ENCODE measurements at places on chromosomes 13 and 19.

GRCh38 chr19:48041877-48042580 is 1.9 kb downstream of the CABP5 start:
- DNase-seq, result no peak
- no peak overlapping the region for H3K27ac ChIP-seq
- H3K4me1 ChIP-seq, result no peaks in the 10 kb centered on the region
- no peaks in the 10 kb centered on the region for H3K36me3 ChIP-seq

GRCh38 chr13:40484974-40485373 is 181.5 kb downstream of the FOXO1 start:
- H3K27me3 ChIP-seq, result peaks cover 12% of the 10 kb centered on the region
- no peak for DNase-seq
- no peak overlapping the region for H3K27ac ChIP-seq
- peaks cover 28% of the 10 kb centered on the region for H3K4me1 ChIP-seq
- no peak overlapping the region for H3K4me3 ChIP-seq

- DNase-seq, result no peak
- H3K27me3 ChIP-seq, result peaks cover 3% of the 10 kb centered on the region
- H3K36me3 ChIP-seq, result peaks cover 8% of the 10 kb centered on the region
- H3K4me1 ChIP-seq, result peaks cover 9% of the 10 kb centered on the region
- H3K4me3 ChIP-seq, result no peak overlapping the region
- H3K27ac ChIP-seq, result no peak overlapping the region
These were observed 135.1 kb upstream of the FRY start for GRCh38 chr13:31896427-31896826.

DNA sequence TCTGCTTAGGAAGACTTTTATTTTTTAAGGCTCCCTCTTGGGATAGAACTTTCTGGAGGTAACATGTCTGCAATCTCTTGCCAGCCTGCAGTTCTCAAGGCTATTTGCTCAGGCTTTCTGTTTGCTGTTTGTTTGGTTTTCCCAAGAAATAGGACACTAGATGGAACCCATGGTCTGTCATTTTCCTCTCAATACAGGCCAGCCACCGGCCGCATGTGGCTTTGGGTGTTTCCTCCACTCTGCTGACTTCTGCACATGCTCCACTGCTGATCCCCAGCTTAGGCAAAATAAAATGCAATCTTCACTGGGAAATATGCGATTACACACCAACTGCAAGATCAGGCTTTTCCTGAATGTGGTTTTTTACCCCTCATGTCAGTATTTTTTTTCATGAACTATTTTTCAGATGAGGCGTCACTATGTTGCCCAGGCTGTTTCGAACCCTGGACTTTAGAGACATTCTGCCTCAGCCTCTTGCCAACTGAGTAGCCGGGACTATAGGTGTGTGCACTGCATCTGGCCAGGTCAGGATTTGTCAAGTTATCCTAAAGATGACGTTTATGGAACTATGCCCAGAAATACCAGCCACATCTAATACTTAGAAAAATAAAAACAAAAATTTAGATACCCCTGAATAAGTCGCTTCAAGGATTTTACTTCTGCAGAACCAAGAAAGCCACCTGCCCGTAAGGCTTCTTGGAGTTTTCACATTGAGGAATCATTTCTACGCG is 94.3 kb upstream of the PABPC3 start:
- DNase-seq, result no peak
- no peak overlapping the region for H3K27ac ChIP-seq
- peaks cover 11% of the 10 kb centered on the region for H3K4me1 ChIP-seq
- H3K36me3 ChIP-seq, result no peaks in the 10 kb centered on the region
- H3K4me3 ChIP-seq, result no peak overlapping the region

DNA sequence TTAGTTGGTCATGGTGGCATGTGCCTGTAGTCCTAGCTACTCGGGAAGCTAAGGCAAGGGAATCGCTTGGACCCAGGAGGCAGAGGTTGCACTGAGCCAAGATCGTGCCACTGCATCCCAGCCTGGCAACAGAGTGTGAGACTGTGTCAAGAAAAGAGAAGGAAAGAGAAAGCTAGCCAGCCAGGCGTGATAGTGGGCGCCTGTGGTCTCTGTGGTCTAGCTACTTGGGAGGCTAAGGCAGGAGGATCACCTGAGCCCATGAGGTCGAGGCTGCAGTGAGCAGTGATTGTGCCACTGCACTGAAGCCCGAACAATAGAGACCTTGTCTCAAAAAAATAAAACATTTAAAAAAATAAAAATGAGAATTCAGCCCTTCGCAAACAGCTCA is 33.3 kb downstream of the TIMM13 start:
- peaks cover 19% of the 10 kb centered on the region for H3K4me1 ChIP-seq
- no peak for DNase-seq
- peaks cover 7% of the 10 kb centered on the region for H3K27me3 ChIP-seq
- H3K36me3 ChIP-seq, result no peaks in the 10 kb centered on the region
- H3K27ac ChIP-seq, result no peak overlapping the region

- no peak overlapping the region for H3K4me3 ChIP-seq
- H3K36me3 ChIP-seq, result no peaks in the 10 kb centered on the region
- no peaks in the 10 kb centered on the region for H3K4me1 ChIP-seq
- DNase-seq, result no peak
These were observed 71.5 kb upstream of the ARHGEF7 start for GRCh38 chr13:111043575-111043982.

DNA sequence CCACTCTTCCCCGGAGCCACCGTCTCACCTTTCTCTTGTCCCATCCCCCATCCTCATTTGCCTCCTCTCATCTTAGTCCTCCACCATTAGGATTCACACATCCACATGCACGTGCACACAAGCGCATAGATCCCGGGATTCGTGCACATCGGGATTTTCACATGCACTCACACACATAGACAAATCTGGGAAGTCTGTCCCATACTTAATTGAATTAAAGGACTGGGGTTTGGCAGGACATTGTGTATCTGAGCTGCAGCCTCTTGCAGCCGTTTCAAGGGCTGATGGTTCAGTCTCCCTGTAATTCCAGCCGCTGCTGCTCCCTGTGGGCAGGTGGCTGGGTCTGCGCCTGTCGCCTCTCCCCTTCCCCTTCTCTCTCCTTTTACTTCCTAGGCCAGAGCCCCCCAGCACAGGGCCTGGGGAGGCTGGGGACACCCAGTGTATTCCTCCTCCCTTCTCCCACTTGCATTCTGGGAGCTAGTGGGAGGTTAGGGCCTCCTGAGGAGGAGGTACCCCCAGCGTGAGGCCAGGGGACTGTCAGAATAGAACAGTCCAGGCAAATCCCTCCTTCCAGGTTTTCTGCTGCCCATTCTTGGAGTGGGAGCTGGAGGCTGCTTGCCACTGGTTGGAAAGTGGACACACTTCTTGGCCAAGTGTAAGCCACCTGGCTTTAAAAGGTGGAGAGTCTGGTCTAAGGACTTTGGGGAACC is 43.6 kb downstream of the LYL1 start:
- H3K27ac ChIP-seq, result no peak overlapping the region
- no peak for DNase-seq
- no peak overlapping the region for H3K4me3 ChIP-seq
- peaks cover 100% of the 10 kb centered on the region for H3K27me3 ChIP-seq
- H3K36me3 ChIP-seq, result no peaks in the 10 kb centered on the region
- peaks cover 35% of the 10 kb centered on the region for H3K4me1 ChIP-seq

- DNase-seq, result no peak
- H3K27me3 ChIP-seq, result peaks cover 2% of the 10 kb centered on the region
- H3K4me1 ChIP-seq, result peaks cover 4% of the 10 kb centered on the region
- no peaks in the 10 kb centered on the region for H3K36me3 ChIP-seq
- H3K27ac ChIP-seq, result no peak overlapping the region
These were observed 290.7 kb upstream of the MIR17HG start for GRCh38 chr13:91056746-91057145.

DNA sequence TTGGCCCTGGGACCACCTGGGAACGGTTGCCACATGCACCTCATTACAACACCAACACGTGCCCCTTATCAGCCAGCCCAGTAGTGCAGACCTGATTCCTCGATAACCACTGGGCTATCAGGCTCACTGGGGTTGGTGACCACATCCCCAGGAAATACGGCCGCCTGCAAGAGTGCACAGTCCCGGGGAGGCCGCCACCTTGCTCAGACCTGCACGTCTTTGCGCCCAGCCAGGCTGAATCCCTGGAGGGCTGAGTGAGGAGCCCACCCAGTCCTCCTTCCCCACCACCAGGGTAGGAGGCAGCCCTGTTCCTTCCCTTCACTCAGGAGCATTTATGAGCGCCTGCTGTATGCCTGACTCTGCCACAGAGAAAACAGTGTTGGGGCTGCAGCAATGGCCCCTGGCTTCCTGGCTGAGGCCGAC is 67.8 kb downstream of the CEBPG start:
- no peak overlapping the region for H3K27ac ChIP-seq
- peaks cover 18% of the 10 kb centered on the region for H3K4me1 ChIP-seq
- H3K27me3 ChIP-seq, result no peaks in the 10 kb centered on the region
- H3K4me3 ChIP-seq, result no peak overlapping the region
- DNase-seq, result no peak

DNA sequence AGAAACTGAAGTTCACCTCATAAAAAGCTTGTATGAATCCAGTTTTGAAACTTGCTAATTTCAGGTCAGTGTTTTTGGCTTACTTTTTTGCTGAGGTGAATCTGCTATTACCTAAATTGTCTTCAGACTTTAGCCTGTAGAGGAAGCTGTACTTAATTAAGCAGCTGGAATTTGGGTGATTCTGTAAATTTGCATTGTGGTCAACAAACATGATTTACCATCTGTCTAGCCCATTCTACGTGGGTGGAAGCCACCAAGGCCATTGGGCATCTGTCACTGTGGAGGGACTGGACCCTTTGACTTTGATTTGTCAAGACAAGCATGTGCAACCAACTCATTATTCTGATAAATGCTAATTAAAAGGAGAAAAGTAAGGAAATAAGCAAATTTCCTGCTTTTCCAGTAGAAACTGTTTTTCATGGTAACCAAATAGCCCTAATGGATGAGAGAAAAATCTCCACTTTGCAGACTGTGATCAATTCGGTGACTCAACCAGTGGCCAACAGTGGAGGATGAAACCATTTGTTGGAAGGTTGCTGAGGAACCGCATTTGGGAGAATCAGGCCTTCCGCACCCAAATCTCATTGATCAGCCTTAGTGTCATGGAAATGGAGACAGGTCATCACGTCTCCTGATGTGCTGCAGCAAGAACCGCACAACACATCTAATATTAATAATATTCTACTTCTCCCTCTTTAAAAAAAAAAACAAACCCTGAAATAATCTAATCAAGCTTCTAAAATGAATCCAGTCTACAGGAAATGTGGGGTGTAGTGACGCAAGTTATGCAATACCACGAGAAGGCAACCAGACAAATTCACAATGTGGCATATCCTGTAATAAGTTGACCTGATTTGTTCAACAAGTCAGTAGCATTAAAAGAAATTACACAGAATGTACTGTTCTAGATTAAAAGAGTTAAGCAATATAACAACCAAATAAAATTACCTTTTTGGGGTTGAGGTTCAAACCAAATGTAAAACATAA is 54.3 kb downstream of the GARRE1 start:
- no peak overlapping the region for H3K4me3 ChIP-seq
- no peak for DNase-seq
- H3K27me3 ChIP-seq, result no peaks in the 10 kb centered on the region
- peak overlapping the region; percentile 10 for H3K27ac ChIP-seq

DNA sequence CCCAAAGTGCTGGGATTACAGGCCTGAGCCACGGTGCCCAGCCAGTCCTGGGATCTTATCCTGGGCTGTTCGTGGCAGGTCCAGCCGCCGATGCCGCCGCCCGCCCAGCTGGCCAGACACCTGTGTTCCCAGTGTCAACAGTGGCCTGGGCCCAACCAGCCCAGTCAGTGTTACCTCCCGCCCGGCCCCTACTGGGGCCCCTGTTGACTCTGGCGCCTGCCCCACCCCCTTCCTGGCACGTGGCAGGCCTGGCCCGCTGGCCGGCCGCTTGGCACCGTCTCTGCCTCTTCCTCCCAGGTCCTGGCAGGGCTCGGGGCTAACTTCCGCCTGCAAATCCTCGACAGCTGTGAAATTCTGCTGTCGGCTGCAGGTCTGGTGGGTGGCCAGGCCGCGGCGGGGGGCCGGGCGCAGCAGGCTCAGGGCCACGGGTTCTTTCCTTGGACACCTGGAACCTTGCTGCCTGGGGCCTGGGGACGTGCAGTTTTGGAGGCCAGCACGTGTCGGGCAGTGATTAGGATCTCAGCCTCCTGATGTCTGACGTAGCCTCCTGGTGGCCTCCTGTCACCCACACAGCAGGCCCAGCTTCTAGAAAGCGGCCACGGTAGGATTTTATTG is 9.1 kb downstream of the ARID3A start:
- H3K27ac ChIP-seq, result no peak overlapping the region
- peaks cover 3% of the 10 kb centered on the region for H3K27me3 ChIP-seq
- no peak for DNase-seq
- H3K4me3 ChIP-seq, result no peak overlapping the region

DNA sequence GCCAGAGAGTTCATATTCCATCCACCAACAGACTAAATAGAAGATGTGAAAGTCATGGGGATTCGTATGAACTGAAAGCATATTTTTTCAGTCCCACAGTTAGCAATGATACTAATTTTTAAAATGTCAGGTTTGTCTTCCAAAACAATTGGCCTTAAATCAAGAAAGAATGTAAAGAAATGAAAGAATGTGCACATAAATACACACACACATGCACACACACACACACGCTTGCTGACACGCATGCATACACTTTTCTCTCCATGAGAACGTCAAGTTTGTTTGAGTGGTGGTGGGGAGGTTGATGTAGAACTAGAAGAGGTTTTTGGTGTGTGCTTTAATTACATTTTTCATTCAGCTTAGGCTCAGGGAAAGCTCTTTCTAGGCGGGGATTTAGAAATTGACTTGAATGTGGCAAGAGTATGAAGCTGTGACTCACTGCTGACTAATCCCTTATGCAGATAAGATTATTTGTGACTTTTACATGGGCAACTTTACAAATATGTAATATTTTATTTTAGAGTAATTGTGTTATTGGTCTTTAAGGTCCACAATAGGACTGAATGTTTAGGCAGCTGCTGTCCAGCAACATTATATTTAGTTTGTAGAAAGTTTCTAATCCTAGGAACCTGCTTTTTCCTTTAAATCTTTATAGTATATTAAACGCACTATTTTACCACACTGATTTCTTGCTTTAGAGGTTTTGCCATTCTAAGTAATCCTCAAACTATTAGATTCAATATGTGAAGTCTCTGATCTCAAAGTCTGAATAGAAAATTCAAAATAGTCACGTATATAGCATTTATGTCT is 18.8 kb downstream of the FLT1 start:
- peaks cover 7% of the 10 kb centered on the region for H3K36me3 ChIP-seq
- peaks cover 65% of the 10 kb centered on the region for H3K4me1 ChIP-seq
- H3K27me3 ChIP-seq, result peaks cover 5% of the 10 kb centered on the region
- H3K4me3 ChIP-seq, result no peak overlapping the region
- H3K27ac ChIP-seq, result no peak overlapping the region
- DNase-seq, result no peak

All from nephron progenitor cell (in vitro differentiated cells).